T47D (cell line): ENCODE measurements at places on chromosomes 3 and 15.

DNA sequence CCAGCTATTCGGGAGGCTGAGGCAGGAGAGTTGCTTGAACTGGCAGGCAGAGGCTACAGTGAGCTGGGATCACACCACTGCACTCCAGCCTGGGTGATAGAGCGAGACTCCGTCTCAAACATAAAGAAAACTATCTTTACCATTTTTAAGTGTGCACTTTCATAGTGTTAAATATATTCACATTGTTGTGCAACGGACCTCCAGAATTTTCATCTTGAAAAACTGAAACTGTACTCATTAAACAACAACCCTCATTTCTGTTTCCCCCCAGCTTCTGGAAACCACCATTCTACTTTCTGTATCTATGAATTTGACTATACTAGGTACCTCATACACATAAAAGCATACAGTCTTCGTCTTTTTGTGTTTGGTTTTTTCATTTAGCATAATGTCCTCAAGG is 375.1 kb downstream of the SHQ1 start:
- no peak for DNase-seq

DNA sequence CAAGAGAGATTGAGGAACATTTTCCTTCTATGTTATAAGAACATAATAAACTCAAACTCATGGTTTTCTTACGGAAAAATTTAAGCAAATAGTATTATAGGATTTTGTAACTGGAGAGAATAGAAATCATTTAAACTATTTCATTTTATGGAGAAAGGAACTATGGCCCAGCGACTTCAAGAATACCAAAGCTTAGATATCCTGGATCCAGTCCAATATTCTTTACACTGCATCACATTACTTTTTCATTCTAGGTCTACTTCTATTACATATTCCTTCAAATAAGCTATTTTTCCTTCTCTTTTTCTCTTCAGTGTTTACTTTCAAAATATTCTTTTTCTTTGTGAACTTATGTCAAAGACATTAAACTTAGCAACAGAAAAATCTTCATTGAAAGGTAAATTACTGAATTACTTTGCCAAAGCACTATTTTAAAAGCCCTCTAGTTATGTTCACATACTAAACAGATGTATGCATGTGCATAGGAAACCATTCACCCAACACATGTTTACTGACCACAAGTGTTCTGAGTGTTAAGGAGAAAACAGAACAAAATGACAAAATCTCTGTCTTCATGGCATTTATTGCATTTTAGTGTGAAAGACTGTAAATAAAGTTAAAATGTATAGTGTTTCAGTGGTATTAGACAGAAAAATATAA is 20.4 kb downstream of the KPNA4 start:
- DNase-seq: no peak

DNA sequence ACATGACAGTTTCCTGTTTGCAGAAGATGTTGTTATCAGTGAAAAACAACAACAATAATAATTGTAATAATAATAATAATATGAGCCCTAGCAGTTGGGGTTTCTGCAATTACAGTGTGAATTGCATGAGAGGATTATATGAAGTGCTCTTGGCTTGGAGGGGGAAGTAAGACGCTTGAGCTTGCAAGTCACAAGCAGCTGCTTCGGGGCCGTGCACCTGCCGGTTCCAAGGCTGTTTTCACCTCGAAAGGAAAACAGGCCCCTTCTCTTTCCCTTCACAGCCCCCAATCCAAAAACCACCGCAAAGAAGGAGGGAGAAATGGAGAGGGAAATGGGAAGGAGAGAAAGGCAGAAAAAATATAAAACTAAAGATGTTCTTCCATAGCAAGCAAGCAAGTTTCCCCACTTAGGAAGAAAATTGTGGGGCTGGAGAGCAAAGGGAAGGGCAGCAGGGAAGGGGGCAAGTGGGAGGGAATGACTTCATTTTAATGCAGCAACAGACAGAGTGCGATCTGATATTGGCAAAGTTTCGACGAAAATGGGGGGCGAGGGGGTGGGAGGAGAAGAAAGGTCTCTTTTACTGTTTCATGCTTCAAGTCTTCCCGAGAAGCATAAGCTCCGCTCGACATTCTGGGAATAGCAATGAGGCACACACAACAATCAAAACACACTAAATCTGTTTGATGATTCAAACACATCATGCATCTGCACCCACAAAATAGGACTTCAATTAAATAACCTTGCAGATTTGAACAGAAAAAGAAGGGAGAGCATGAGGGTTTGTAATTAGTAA is 284.2 kb upstream of the ATP11B start:
- no peak for DNase-seq

DNA sequence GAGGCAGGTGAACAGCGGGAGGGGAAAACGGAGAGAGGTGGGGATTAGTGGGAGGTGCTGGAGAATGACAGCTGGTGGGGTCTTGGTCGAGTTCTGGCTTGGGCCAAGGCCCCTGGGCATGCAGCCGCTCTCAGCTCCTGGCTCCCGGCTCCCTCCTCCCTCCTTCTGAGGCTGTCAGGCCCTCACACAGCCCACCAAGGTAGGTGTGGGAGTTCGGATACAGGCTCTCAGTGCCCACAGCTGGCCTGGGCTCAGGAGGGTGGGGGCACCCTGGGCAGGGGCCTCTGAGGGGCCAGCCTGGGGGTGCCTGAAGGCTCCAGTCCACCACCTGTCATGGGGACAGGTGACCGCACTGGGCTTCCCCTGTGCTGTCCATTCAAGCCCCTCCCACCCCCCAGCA is 39.9 kb downstream of the PLXNA1 start:
- no peak for DNase-seq

- no peak for DNase-seq
Measured at GRCh38 chr3:45506084-45506483, 88.5 kb upstream of the LIMD1 start.

DNA sequence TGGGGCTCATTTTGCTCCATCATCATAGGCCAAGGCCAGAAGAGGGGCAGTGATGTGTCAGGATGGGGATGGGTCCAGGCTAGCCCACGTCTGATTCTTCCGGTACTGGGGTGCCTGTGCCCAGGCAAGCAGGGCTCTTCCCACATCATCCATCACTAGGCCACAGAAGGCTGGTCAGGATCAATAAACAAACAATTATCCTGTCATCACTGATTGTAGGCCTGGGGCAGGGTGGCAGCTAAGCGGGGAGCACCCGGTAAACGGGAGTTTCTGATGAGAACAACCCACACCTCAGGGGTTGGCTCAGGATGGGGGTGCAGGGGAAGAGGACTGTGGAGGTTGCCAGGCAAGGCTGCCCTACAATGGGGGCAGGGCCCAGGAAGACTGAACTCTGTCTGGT is 18.1 kb upstream of the CACNA2D2 start:
- DNase-seq: no peak

- DNase-seq: no peak
Measured at GRCh38 chr3:156187146-156187769, 66.9 kb downstream of the KCNAB1 start.

- DNase-seq: peak; percentile 91
Measured at GRCh38 chr3:13461169-13462124, 18.7 kb upstream of the HDAC11 start.

DNA sequence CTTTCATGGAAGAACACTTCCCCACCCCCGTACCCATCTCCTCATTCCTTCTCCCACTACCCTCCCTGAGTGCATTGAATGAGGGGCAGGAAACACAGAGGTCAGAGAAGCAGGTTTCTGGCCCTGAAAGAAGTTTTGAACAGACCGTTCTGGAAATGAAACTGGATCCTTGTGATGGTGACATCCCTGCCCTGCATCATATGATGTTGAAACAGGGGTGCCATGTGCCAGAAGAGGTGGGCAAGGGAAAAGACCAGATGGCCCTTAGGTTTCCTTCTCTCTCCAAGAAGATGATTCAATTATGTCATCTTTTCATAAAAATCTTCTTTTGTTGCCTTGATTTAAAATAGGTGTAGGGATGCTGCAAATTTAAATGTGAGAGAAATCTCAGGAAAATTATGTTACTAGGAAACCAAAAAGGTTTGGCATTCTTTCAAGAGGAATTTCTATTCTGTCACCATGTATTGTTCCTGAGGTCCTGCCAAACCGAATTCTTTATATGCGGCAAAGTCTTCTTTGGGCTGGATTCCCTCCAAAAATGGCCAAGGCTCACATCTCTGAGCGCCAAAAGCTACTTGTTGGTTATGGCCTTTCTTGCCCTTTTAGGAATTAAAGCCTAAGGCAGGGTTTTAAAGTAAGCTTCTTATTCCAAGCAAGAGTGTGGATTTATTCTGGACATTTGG is 19.9 kb upstream of the TNFAIP8L3 start:
- DNase-seq: no peak

DNA sequence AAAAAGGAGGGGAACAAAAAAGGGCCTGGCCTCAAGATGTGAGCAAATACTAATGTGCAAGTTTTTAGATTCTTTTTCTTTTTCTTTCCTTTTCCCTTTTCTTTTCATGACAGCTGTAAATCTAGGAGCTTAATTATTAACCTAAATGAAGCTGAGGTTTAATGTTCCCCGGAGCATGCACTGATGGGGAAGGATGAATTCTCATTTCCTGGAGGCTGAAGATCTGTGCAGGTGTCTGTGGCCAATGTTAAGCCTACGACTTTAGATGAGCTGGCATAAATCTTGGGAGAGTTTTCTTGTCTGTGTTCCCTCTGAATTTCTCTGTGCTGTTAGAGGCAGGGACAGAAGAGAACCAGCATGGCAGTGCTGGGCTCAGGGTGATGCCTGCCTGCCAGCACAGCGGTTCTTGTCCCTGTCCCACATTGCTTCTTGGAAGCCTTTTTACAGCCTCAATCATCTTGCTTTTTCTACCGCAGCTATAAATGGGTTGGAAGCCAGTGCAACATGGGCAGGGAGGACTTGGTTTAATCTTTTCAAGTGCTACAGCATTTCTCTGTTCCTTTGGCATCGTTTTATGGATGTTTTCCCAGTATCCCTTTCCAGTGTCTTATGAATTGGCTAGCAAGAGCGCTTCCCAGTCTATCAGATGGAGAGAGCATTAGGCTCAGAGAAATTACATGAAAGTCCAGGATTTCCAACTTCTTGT is 119.1 kb downstream of the ATG7 start:
- DNase-seq: no peak

DNA sequence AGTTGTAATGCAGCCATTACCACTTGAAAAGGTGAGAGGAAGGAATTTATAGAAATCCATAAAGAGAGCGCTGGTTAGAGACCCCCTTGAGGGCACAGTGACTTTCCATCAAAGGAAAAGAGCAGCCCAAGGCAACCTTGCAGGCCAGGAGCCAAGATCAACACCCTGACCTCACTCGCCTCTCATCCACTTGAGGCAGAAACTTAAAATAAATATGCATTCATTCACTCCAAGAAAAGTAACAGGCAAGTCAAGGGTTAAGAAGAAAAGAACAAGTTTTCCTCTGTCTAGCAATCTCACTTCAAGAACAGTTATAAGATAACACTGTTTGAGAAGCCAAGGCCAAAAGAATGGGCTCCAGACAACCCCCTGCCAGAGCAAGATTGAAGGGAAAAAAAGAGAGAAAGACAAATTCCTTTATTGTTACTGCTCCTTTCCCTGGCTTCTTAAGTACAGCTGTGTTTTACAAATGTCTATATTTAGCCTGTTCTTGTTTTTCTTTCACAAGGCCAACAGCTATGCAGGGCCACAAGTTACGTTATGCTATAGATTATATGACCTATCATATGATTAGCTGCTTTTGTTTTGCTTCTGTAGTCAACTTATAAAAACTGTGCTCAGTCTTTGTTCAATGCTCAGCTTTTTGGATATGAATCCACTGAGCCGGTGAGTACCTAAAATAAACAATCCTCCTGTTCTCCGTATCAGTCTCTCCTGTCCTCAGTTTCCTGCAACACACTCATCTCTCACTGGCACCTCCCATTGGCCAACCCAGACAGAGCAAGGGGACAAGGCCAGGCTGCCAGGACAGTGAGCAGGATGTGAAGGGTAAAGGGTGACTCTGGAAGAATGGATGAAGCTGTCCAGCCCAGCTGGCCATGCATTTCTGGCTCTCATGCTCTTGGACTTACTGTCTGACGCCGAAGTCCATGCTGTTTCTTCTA is 15.8 kb upstream of the SSUH2 start:
- no peak for DNase-seq

DNA sequence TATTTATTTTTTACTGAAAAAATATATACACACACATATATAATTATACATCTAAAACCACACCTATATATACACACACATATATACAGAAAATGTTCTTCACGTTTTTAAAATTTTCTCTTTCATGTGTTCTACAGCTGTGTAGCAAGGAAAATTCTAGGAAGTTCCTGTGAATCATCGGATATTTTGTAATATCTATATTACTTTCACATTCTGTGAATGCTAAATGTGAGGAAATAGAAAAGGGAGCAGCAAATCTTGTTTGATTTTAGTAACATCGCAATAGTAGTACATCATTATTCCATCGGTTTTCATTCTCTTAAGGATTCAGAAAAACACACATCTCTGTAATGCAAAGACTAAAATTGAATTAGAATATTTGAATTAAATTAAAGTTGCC is 836.8 kb upstream of the NECTIN3 start:
- no peak for DNase-seq

GRCh38 chr3:188088948-188089685 is 64.8 kb upstream of the LPP start:
- DNase-seq: no peak

- DNase-seq: no peak
Measured at GRCh38 chr3:159852821-159853505, 135.7 kb upstream of the IL12A start.

DNA sequence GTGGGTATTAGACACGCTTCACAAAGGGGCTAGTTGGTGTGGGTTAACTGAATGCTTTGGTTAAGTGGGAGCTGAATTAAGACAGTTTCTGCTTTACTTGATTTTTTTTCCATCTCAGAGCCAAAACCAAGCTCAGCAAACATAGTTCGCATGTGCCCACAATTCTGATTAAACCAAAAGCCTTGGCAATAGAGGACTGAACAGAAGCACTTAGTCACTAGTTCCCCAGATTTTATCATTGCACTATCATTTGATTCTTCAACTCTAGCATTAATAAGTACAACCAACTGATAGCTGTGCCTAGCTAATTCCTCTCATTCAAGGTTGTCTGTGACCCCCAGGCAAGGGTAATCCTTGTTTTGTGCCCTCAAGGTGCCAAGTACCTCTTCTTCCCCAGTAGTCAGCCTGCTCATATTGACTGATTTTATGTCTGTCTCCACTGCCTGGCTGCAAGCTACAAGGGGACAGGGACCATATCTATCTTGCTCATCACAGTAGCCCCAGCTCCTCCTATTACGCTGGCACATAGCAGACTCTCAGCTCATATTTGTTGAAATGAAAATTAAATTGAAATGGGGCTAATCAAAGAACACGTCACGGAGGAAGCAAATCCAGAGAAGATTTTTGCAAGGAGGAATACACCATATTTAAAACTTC is 9.9 kb upstream of the ARHGEF3 start:
- no peak for DNase-seq

- peak; percentile 9 for DNase-seq
Measured at GRCh38 chr3:9067352-9067975, 104.2 kb upstream of the RAD18 start.

DNA sequence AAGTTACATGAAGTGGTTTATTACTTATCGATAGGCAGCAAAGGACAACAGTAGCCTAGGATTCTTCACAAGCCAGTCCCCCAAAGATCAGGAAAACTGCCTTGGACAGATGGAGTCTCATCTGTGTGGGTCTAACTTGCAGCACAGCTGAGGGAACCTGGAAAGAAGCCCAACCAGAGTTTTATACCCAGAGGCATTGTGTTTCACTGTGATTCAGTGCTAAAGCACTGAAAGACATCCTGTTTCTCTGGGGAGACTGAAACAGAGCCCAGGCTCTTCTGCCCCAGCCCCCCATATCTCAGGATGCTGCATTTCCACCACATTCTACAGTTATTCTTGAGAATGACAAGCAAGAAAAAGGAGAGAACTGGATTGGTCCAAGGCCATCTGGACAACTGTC is 48.2 kb upstream of the PYDC2 start:
- no peak for DNase-seq

GRCh38 chr3:8622873-8623691 is 21.5 kb downstream of the SSUH2 start:
- peak; percentile 62 for DNase-seq
